ENCODE measurements at places on chromosomes 5 and 9.
A peak's percentile ranks its signal among the peaks of the same experiment; 100 is the strongest.

GRCh38 chr9:115513148-115513547 lies 395.2 kb upstream of the TNC start:
- no peak for DNase-seq

- peak; percentile 12 for DNase-seq
Observed at GRCh38 chr5:69129413-69129812, 35.6 kb downstream of the SLC30A5 start.

DNA sequence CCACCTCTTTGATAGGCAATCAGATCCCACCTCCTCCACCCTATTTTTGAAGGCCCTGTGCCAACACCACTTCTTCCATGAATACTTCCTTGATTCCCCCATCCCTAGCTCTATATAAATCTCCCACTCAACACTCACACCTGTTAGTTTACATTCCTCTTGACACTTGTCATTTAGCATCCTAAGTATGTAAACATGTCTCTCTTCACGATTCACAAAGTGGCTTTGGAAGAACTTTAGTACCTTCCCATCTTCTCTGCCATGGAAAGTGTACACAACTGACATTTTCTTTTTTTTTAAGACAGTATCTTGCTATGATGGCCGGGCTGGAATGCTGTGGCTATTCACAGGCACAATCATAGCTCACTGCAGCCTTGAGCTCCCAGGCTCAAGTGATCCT lies 1.5 kb upstream of the FXN start:
- no peak for DNase-seq

DNA sequence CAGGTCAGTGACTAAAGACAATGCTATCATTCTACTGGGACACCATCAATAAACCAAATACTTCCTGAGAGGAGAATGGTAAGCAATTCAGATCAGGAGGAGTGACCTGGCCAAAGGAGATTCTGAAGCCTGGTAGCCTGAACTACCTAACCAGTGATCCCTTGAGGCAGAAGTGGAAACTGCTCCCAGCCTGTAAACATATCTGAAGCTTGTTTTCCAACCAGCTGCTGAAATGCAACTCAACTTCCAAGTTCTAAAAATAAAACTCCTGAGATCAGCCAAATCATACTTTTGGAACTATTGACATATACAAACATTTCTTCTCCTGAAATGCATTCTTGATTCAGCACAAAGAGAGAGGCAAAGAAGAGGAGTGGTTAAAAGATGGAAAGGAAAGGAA lies 204.1 kb downstream of the EBF1 start:
- no peak for DNase-seq

- no peak for DNase-seq
Observed at GRCh38 chr5:32090755-32091128, 83.4 kb downstream of the GOLPH3 start.

GRCh38 chr5:103525361-103525760 lies 37.2 kb downstream of the NUDT12 start:
- DNase-seq = no peak

GRCh38 chr9:94952565-94953373 lies 226.3 kb downstream of the AOPEP start:
- DNase-seq = peak; percentile 61

DNA sequence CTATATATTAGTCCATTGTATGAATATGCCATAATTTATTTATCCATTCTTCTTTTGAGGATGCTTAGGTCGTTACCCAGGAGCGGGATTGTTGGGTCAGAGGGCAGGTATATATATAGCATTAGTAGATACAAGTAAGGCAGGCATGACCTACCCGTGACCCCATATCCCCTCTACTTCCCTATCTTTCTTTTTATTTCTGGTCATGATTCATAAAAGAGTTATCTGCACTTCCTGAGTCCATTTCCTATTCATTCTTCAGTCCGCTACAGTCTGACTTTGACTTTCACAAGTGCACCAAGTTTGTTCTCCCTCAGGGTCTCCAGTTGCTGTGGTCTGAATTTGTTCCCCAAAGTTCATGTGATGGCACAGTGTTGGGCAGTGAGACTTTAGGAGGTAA lies 6.9 kb downstream of the RHOBTB3 start:
- DNase-seq = no peak
